Camera-type eye (tissue), 1 donor: ENCODE measurements at places on chromosomes 12 and 14. TPM values are rescaled to one million over a fixed set of nuclear protein-coding genes. Genes with fewer than 3 reads are reported as not detected.

IGF1 gene
- total RNA-seq: 36.1 TPM

RTN1 gene
- total RNA-seq: 88.2 TPM

ITGA5 gene
- 45.5 TPM for total RNA-seq

MMP17 gene
- 22.9 TPM for total RNA-seq

OR6C2 gene
- total RNA-seq: not detected

MMP19 gene
- total RNA-seq: 2.3 TPM

TMBIM6 gene
- total RNA-seq: 310 TPM

ABCD2 gene
- total RNA-seq: 5.6 TPM

B4GALNT3 gene
- total RNA-seq: 6.8 TPM

CCNB1IP1 gene
- 72.0 TPM for total RNA-seq

ACSM4 gene
- not detected for total RNA-seq

HOXC10 gene
- not detected for total RNA-seq
